ENCODE measurements at places on chromosomes 1 and 21.

- no peak for DNase-seq
Measured at GRCh38 chr1:19006837-19007271, 50.4 kb upstream of the IFFO2 start.

DNA sequence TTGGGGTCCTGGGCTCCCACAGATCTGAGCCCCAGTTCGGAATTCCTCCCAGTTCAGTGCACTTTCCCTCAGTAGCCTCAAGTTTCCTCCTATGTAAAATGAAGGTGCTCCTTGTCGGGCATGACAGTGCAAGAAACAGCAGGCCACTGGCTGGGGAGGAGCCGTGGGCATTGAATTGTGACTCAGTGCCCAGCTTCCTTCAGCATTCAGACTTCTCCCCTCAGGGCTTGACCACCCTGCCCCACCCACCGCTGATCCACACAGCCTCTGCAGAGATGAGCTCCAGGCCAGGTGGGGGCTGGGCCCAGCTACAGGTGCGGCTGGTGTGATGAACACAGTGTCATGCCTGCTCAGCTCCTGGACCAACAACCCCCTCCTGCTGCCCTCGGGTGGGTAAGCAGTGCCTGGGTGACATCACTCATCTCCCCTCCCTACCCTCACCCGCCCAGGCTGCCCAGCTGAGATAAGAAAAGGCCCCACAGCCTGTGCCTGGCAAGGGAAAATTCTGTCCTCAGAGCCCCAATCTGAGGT is 4.9 kb downstream of the MOB3C start:
- DNase-seq, result no peak

GRCh38 chr1:108561689-108562326 is 1.9 kb downstream of the EEIG2 start:
- peak; percentile 60 for DNase-seq

DNA sequence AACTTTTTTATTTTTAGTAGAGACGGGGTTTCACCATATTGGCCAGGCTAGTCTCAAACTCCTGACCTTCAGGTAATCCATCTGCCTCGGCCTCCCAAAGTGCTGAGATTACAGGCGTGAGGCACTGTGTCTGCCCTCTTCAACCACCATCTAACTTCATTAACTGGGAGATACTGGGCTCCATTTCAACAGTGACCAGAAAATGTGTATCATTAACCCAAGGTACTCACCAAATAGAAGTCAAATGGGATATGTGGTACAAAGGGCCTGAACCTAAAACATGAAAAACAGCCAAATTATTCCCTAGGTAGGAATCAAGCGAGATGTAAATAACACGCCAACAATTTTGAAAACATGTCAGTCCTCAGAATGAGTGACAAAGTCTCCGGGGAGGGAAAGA is 1.2 kb downstream of the ILF2 start:
- no peak for DNase-seq

- DNase-seq, result no peak
Measured at GRCh38 chr1:203743091-203743571, 21.9 kb upstream of the LAX1 start.

GRCh38 chr1:112927462-112927990 is 28.5 kb downstream of the SLC16A1 start:
- DNase-seq, result no peak

DNA sequence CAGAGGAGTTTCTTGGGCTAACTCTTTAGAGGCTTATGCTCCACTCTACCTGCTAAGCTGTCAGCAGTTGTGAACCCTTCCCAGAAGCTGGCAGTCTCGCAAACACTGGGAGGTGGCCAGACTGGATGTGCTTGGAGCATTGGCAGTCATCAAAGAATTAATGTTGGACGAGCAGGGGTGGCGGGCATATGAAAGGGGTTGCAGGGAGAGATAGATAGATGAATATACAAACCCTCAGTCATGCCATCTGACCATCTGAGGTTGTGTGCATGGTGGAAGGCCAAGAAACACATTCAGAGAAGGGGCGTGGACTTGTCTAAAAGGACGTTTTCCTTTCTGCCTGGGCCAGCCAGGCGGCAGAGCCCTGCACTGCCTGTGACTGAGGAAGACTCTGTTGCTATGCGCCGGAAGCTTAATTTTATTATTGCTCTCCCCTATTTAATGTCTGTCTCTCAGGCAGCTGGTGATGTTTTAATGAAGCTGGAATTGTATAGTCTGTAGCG is 164.4 kb downstream of the PBX1 start:
- no peak for DNase-seq

- peak; percentile 68 for DNase-seq
Measured at GRCh38 chr1:201019321-201019977, 4.1 kb downstream of the KIF21B start.

GRCh38 chr1:13812456-13813397 is 112.7 kb downstream of the PRDM2 start:
- DNase-seq, result no peak

- no peak for DNase-seq
Measured at GRCh38 chr1:245488346-245489129, 333.8 kb downstream of the KIF26B start.

- DNase-seq, result no peak
Measured at GRCh38 chr1:84541679-84542078, 32.6 kb downstream of the CTBS start.

DNA sequence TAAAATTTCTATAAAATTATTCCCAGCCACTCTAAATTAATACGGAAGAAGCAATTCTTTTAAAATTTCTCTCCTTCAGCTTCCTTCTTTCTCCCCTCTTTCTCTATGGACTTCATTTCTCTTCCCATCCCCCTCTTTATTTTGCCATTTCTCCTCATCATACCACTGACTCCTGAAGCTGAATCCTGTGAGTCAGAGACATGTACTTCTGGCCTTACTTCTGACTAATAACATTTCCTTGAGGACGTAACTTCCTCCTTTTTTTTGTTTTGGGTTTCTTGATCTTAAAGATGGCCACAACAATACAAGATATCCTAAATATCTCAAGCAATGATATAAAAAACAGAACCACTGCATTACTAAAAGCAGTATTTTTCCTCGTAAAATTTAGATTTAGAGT is 63.6 kb upstream of the DENND1B start:
- no peak for DNase-seq

DNA sequence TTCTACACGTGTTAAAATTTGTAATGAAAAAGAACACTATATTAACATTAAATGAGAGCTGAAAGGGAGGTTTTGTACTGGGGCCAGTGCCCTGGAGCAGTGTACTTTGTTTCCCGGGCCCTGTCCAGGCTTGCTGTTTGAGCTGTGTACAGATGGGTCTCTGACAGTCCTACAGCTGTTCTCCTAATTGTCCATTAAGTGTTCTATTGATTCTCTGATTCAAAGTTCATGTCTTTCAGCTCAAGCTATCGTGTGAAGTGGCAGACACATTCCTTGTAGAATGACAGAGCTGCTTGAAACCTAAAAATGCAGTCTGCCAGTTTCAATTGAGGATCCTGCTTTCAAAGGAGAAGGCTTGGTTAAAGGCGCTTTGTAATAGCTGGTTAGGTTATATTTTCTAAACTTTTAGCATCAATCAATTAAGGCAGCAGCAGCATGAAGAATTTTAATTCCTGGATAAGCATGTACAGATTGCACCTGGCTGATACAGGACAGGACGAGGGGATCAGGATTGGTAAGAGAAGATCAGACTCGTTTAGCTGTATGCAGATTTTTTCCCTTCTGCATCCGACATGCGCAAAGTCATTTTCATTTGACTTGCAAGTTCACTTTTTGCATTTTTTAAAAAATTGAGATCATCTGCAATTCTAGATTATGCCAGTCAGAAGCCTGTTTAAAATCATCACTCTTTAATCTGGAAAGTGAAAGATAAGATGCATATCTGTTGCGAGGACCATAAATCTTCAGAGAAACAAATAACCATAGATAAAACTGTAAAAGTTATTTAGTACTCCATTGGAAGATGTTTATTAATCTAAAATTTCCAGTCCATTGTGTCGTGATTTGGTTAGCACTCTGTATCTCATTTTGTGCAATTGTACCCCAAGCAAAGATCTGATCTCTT is 98.5 kb downstream of the ATG4C start:
- DNase-seq, result no peak

- no peak for DNase-seq
Measured at GRCh38 chr21:42539931-42540343, 26.3 kb downstream of the SLC37A1 start.

- DNase-seq, result no peak
Measured at GRCh38 chr1:38919130-38919529, 22.5 kb downstream of the RHBDL2 start.

DNA sequence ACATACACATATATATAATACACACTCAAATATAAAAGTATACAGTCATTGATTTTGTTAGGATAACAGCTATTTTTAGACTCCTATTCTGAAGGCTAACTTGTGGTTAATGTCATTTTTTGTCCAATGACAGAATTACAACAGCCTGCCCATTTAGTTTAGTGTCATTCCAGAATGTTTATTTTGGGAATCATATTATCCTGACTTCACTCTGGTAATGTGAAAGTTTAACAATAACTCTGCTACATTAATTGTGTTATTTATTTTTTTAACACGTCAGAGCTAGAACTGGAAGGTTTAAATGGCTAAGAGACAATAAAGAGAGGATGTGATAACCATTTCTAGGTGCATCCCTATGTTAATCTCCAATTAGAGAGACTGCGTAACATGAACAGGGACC is 648.1 kb downstream of the USP25 start:
- DNase-seq, result no peak

DNA sequence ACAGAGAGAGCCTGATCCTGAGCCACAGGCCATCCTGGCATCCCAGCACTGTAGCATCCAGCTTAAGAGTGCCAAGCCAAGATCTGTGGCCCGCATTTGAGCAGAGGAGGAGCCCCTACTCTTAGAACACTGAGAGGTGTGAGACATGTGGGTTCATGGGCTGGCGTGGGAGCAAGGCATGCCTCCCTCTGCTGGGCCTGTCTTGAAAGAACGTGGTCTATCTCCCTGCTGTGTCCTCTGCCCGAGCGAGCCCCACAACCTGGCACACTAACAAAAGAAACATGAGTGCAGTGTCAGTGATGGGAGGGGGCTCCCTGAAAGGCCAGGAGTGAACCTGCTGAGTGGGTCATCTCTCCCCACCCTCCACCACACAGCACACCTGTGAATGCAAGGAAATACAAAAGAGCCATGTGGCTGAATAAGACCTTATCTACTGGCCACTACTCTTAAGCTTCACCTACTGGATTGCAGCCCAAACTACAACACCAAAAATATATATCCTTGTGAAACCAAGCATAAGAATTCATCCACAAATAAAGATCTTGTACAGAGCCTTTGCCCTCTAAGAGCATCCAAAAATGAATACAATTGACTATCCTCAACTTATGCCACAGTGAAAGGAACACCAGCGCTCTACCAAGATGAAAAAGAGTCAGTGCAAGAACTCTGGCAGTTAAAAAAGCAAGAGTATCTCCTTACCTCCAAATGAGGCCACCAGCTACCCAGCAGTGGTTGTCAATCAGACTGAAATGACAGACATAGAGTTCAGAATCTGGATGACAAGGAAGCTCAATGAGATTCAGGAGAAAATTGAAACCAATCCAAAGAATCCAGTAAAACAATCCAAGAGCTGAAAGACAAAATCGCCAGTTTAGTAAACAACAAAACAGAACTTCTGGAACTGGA is 259.4 kb upstream of the DAB1 start:
- no peak for DNase-seq

All from activated naive CD8-positive, alpha-beta T cell treated with anti-CD3 and anti-CD28 coated beads, Interleukin-2, amount 50 U/mL, for 16 hours (primary cell).